ENCODE measurements at places on chromosomes 3 and 15.

- DNase-seq, result no peak
These were observed 24.5 kb downstream of the ARID3B start for GRCh38 chr15:74565381-74566085.

- no peak for DNase-seq
These were observed 704.2 kb downstream of the ROBO1 start for GRCh38 chr3:79063624-79064023.

DNA sequence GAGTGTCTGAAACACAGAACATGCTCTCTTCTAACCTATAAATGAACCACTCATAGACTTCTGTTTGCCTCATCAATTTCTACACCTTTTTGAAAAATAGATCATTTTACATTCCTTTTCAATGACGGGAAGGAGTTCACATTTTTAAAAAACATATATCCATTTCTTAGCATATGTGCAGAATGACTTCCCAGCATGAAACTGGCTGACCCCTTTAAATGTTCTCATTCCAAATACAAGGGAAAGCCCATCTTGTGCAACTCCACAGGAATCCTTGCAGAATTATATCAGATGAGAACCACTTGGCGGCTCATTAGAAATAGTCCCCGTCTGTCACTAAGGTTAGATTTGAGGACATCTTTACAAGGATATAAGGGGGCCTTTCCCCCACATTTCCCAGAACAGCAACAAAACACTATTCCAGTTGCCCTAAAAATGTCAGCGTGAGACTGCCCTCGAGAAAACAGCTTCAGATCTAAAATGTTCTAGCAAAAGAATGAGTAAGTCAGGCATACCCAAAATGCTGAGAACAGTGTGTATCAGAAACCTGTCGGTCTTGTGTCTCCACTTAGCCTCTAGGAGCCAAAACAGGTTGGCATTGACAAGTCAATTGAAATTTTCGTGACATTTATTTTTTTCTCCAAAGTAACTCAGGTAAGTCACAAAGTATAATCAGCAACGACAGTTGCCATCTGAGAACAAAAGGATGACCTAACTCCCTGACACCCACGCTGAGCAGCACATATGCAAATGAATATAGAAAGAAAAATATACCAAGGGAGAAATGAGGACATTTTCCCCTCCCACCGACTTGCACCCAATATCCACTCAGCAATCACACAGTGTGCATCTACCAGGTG, 63.1 kb downstream of the FOXP1 start:
- DNase-seq, result peak; percentile 27

DNA sequence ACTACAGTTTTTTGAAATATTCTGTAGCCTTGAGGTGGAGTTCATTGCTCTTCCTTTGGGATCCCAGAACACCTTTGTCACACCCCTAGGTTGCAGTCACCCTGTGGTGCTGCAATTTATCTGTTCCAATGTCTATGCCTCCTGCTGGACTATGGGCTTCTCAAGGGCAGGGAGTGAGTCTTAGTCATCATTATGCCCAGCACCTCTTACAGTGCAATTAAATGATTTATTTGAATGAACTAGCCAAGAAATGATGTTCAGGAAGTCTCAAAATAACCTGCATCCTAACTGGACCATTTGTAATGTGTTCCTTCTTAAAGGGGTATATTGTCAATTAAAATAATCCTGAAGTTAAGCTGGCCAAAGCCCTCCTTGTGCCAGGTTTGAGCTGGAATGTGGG, 28.5 kb downstream of the SHC4 start:
- no peak for DNase-seq

All from activated CD4-positive, alpha-beta memory T cell treated with anti-CD3 and anti-CD28 coated beads for 36 hours (primary cell).